K562 (cell line): ENCODE measurements at places on chromosomes 3 and 15. TPM values are rescaled to one million over a fixed set of nuclear protein-coding genes. Genes with fewer than 3 reads are reported as not detected.

GRCh38 chr3:72238010-72238691, 453.2 kb upstream of the PROK2 start:
- no peaks in the 10 kb centered on the region for H3K36me3 ChIP-seq
- H3K27ac ChIP-seq, result no peak overlapping the region
- DNase-seq, result no peak
- no peak overlapping the region for H3K4me3 ChIP-seq
- H3K27me3 ChIP-seq, result no peaks in the 10 kb centered on the region

GRCh38 chr3:111863942-111864694, 5.1 kb downstream of the PHLDB2 start:
- no peak for DNase-seq
- H3K36me3 ChIP-seq, result no peaks in the 10 kb centered on the region
- H3K27ac ChIP-seq, result no peak overlapping the region
- H3K4me3 ChIP-seq, result no peak overlapping the region

DNA sequence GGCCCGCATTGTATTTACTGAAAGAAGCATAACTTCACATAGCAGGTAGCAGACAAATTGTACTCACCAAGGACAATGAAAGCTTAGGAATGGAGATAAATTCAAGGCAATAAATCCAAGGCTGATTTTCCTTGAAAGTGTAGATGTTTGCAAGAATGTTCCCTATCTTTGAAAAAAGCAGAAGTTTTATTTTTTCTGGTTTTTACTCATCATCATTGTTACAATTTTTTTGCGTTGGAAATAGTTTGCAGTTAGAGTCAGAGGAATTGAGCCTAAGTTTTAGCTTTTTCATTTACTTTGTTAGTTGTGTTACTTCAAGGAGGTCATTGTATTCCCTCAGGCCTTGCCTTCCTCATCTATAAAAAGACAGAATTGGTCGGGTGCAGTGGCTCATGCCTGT, 213.9 kb upstream of the TBL1XR1 start:
- no peak overlapping the region for H3K4me3 ChIP-seq
- DNase-seq, result no peak
- H3K27ac ChIP-seq, result no peak overlapping the region
- no peaks in the 10 kb centered on the region for H3K36me3 ChIP-seq

DNA sequence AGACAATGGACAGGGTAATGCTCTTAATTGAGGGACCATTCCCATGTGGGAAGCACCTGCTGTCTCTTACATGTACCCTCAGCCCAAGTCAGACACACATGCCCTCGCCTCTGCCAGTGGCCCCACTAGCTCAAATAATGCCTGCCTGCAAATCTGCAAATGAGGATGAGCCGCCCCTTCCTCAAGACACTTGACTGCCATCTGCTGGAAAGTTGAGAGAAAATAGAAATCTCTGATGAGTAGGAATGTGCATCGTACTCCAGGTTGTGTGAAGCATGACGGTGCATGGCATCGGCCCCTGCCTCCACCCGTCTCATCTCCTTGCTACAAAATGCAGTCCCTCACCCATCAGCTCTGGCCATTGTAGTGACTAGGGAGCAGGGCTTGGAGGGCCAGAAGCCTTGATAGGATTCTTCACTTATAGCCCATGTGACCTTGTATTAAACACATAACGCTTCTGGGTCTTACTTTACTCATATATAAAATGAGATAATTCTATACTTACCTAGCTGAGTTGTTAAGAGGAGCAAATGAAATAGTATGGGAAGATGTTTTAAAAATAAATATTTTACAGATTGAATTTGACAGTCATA, 6.3 kb upstream of the SCN5A start:
- peaks cover 36% of the 10 kb centered on the region for H3K27me3 ChIP-seq
- no peaks in the 10 kb centered on the region for H3K36me3 ChIP-seq
- peaks cover 5% of the 10 kb centered on the region; the same call in 2 of the 3 replicates for H3K4me1 ChIP-seq
- no peak overlapping the region for H3K27ac ChIP-seq
- no peak overlapping the region for H3K4me3 ChIP-seq
- DNase-seq, result peak; percentile 46

GRCh38 chr3:39937874-39938273, 128.5 kb downstream of the MYRIP start:
- DNase-seq, result no peak
- H3K27me3 ChIP-seq, result no peaks in the 10 kb centered on the region
- H3K4me3 ChIP-seq, result no peak overlapping the region
- no peak overlapping the region for H3K27ac ChIP-seq
- H3K4me1 ChIP-seq, result no peaks in the 10 kb centered on the region
- H3K36me3 ChIP-seq, result no peaks in the 10 kb centered on the region

DNA sequence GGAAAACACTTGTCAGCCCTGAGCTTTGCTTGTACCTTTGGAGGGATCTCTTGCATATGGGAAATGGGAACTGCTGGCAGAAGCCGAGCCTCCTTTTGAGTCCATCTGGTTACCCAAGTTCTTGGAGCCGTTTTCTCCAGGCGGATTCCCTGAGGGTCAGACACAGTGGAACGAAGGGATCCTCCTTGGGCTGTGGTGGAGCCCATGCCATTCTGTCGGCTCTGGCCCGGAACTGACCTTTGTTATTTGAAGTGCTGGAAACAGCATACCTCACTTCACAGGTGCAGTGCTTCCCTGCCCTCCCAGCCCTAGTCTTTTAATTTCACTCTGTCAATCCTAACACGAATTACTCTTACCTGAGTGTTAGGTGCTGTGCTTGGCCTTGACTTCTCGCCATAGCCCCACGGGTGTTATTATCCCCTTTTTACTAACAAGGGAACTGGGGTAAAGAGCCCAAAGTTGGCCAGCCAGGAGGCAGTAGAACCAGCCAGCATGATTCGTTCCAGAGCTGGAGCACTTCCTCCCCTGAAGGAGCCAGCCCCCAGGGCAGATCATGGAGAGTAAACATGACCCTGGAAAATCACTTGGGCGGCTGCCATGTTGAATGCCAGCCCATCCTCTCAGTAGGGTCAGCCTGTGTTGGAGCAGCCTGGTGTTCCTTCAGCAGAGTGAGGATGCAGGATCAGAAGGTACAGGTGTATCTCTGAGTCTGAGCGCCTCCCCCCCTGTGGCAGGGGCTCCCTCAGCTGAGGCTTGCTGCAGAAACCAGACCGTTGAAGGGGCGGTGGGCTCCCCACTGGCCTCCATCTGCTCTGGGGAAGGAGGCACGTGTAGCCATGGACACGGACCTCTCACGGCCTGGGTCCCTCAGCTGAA, 143.2 kb downstream of the DNAJB8 start:
- H3K4me1 ChIP-seq, result no peaks in the 10 kb centered on the region; the same call in 1 of the 2 replicates
- H3K27me3 ChIP-seq, result no peaks in the 10 kb centered on the region
- H3K4me3 ChIP-seq, result no peak overlapping the region
- DNase-seq, result no peak

- no peaks in the 10 kb centered on the region for H3K27me3 ChIP-seq
- peaks cover 7% of the 10 kb centered on the region; the same call in 2 of the 3 replicates for H3K4me1 ChIP-seq
- peaks cover 9% of the 10 kb centered on the region; the same call in 2 of the 3 replicates for H3K36me3 ChIP-seq
- no peak overlapping the region for H3K27ac ChIP-seq
Measured at GRCh38 chr15:65653341-65653740, 31.6 kb downstream of the SLC24A1 start.

DNA sequence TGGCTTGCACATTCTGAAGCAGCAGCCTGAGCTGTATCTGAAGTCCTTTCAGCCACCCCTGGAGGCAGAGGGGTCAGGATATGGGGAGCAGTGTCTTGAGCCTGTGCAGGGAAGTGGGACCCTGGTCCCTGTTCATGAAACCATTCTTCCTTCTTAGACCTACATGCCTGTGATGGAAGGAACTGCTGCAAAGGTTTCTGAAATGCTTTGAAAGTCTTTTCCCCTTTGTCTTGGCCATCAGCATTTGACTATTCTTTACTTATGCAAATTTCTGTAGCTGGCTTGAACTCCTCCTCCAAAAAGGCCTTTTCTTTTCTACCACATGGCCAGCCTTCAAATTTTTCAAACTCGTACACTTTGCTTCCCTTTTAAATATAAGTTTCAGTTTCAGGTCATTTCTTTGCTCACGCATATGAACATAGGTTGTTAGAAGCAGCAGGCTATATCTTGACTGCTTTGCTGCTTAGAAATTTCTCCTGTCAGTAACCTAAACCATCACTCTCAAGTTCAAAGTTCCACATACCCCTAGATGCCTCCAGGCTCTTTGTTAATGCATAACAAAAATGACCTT, 62.3 kb downstream of the GALK2 start:
- no peak overlapping the region for H3K27ac ChIP-seq
- no peak overlapping the region for H3K4me3 ChIP-seq
- no peak for DNase-seq
- H3K36me3 ChIP-seq, result peaks cover 47% of the 10 kb centered on the region
- no peaks in the 10 kb centered on the region for H3K4me1 ChIP-seq

DNA sequence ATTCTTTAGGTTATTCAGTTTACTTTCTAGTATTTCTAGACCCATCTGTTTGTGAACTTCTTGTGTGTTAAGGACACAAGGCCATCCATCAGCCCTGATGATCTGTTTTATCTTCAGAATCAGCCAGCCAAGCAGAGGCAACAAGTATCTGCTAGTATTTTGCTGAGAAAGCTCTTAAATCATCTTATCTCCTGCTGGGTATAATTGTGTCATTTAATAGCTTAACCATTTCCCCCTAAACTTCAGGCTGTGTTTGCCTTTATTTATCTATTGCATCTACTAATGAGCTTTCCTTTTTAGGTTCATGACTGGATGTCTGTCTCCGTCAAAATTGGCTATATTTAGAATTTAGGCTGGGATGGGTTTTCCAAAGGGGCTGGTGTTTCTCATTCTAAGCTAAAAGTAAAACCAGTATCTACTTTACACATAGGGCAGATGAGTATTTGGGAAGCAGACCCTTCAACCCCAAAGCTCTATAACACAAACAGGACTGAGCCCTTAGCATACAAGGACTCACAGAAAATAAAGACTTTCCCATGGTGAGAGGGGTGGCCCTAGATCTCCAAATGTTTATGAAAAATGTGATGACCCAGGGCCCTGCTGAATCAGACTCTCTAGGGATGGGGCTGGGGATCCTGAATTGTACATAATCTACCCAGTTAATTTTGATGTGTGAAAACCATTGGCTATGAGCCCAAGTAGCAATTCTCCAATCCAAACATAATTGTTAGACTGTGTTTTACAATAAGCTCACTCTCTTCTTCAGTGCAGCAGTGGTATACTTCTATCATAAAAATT, 65.3 kb upstream of the PSMD6 start:
- no peak for DNase-seq
- no peak overlapping the region for H3K27ac ChIP-seq
- H3K36me3 ChIP-seq, result no peaks in the 10 kb centered on the region
- no peaks in the 10 kb centered on the region for H3K4me1 ChIP-seq
- H3K27me3 ChIP-seq, result no peaks in the 10 kb centered on the region
- no peak overlapping the region for H3K4me3 ChIP-seq

DNA sequence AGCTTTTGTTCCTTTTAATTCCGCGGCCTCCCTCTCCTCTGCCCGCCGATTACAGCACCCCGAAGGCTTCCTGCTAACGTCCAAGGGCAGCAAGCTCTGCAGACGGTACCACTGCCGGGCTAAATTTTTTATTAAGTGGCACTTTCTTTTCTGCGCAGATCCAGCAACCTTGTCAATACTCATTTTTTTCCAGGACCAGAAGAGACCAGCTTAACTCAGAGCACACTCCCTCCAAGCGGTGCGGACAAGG, 542 bp upstream of the MEIS2 start:
- H3K36me3 ChIP-seq, result peaks cover 13% of the 10 kb centered on the region; the same call in 2 of the 3 replicates
- DNase-seq, result no peak
- peak overlapping the region; percentile 87 for H3K4me3 ChIP-seq
- H3K27me3 ChIP-seq, result no peaks in the 10 kb centered on the region
- H3K4me1 ChIP-seq, result peaks cover 13% of the 10 kb centered on the region; the same call in 2 of the 3 replicates
- peak overlapping the region; percentile 96 for H3K27ac ChIP-seq

DNA sequence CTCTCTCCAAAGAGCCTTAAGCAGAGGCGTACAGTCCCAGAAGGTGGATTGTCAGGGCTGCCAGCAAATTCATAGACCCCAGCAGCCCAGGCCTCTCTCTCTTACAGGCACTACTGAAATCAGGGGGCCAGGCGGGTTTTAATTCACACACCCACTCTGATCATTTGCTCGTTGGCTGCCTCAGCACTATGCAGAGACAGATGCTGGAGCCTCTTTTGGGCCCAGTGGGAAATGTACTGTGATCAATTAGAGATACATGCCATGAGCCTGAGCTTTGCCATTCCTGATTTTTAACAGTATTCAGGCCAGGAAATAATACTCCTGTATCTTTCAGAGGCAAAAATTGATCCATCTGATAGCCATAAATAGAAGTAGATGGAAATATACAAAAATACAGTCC, 53.0 kb downstream of the CMTM6 start:
- no peaks in the 10 kb centered on the region for H3K4me1 ChIP-seq
- no peak overlapping the region for H3K27ac ChIP-seq
- peaks cover 34% of the 10 kb centered on the region for H3K27me3 ChIP-seq

ZNF501 gene
- total RNA-seq, result 3.9 and 4.4 TPM in 2 replicates

PP2D1 gene
- total RNA-seq, result not detected in 2 replicates

AGBL1 gene
- total RNA-seq, result not detected in 2 replicates

LARP6 gene
- total RNA-seq, result not detected in 2 replicates
